ENCODE measurements at places on chromosomes 16 and 17.

- DNase-seq, result no peak
Observed at GRCh38 chr16:1488619-1489018, at the start of gene PTX4. Gene PTX4, minus strand, starts transcription at chr16:1488944. Its CDS starts 35 bp downstream, at chr16:1488909.

DNA sequence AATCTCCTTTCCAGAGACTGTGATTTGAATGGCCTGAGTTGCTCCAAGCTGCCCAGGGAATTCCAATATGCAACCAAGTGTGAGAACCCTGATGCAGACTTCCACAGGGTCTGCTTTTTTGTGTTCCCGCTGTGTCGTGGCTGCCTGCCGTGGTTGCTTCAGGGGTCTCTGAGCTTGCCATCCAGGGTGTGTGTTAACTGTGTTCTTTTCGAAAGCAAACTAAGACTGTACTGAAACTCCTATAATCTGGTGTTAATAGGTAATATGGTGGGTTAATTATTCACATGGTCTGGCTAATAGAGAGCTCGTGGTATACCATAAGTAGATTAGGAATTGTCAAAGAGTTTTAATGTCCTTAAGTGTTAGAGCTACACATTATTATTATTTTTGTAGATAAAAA is 20.7 kb downstream of the UBN1 start:
- DNase-seq, result no peak

GRCh38 chr16:74991593-74992403 is 6.9 kb upstream of the WDR59 start:
- no peak for DNase-seq

DNA sequence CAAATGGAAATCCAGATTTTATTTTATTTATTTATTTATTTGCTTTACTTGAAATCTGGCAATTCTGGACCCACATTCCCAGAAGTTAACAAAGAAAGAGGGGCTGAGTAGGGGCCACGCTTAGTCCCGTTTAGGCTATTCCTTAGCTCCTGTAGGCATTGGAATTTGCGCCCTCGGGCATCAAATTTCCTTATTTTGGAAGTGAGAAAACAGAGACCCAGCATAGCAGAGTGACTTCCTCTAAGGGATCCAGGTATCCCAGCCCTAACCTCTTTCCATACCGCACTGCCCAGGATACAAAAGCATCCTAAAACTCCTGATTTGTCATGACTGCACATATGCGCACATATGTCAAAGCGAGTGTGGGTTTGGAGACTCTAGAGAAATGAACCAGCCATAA is 19.0 kb upstream of the SMG1 start:
- no peak for DNase-seq

DNA sequence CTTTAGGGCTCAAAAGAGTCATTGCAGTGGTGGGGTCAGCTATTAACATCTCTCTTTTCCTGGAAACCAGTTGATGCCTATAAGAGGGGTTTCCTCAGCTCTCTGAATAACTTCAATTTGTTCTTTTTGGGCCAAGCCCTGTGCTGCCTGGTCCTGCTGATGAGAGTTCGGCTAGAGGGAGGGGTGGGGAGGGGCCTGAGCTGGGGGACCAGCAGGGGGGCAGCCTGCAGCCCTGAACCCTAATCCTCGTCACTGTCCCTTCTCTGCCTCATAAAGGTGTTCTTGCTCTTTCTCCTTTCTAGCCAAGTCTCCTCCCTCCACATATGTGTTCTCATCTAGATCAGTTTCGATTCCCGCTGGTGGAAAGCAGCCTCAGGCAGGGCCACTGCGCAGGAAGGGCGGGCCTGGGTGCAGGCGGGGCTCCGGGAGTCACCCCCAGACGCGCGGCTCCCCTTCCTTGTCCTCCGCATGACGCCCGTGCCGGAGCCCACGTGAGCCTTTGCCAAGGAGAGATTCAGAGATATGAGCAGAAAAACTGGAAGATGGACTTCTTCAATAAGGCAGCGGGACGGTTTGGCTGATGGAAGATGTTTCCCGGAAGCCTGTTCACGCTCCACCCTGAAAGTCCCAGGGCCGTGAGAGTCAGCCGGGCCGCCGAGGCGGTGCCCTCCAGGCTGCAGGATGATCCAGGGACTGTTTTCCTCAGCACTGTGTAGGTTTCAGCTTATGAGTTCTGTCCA is 15.0 kb upstream of the RHOT1 start:
- DNase-seq, result peak; percentile 39

GRCh38 chr17:4516735-4517134 is 18.1 kb downstream of the SPNS2 start:
- no peak for DNase-seq

GRCh38 chr17:8332688-8333087 is 7.0 kb upstream of the ODF4 start:
- DNase-seq, result no peak

DNA sequence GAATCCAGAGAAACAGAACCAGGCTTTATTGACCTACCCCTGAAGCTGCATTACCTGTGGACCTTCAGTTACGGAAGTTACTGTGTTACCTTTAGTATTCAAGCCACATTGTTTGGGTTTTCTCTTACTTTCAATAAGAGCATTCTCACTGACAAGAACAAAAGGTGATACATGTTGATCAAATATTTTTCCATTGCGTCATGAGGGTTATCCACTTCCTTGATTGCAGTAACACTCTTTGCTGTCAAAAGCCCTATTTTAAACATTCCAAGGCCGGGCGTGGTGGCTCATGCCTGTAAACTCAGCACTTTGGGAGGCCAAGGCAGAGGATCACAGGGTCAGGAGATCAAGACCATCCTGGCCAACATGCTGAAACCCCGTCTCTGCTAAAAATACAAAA is 28.6 kb upstream of the PAFAH1B1 start:
- DNase-seq, result no peak

DNA sequence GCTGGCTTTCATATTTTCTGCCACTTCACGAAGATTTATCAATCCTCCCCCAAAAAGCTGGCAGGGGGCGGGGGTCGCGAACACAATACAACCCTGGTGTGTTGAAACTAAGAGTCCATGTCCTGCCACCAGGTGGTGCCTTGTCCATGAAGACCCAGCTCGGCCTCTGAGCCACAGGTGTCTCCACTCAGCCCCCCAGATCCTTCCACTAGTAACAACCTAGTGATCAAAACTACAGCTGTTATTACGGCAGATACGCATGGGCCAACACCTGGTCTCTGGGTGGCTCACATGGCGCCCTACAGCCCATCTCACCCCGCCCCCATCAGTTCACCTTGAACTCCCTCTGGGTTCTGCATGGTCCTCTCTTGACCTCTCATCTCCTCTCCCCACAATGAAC is 27.7 kb downstream of the USP7 start:
- no peak for DNase-seq

DNA sequence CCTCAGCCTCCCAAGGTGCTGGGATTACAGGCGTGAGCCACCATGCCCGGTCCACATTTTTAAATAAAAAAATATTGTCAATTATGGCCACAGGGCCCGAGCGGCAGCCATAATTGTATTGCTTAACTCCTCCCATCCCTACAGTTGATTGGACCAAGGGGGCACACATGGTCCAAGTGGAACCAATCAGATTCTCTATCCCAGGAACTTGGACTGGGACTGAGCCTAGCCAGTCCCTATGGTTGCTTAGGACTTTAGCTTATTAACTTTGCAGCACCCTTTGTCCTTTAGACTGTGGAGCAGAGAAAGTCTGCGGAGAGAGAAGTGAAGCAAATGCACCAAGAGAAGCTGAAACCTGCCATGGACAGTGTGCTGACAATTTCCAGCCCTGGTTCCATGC is 5.5 kb upstream of the RDM1 start:
- no peak for DNase-seq

- DNase-seq, result no peak
Observed at GRCh38 chr16:3349175-3349574, 6.5 kb upstream of the OR2C1 start.

DNA sequence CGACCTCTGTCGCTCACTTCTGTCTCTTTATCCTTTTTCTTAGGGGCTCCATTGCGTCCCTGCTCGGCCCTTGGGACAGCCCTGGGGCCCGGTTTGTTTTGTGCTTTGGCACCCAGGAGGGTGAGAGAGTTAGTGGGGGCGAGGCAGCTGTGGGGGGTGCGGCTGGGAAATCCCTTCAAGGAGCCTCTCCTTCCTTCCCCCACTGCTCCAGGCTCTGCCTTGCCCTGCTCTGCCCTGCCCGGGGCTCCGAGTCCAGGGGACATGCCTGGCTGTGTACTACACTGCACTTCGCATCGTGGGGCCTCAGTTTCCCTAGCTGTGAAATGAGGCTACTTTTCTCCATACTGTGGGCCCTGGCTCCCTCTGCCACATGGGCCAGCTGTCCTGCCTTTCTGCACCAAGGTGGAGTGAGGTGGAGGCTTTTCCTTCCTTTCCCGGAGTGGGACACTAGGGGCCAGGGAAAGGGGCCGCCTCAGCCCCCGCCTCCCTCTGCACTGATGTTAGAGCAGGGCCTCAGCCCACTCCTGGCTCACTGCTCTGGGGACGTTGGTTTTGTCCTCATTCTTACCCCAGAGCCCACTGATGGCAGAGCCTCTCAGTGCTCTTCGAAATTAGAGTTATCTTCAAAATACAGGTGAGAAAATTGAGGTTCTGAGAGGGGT is 980 bp downstream of the LLGL1 start:
- no peak for DNase-seq

GRCh38 chr16:47687694-47688093 is 226.6 kb downstream of the PHKB start:
- DNase-seq, result no peak

- DNase-seq, result no peak
Observed at GRCh38 chr16:27728691-27729090, 178.7 kb downstream of the KATNIP start.

- peak; percentile 67 for DNase-seq
Observed at GRCh38 chr17:82351713-82352488, 7.1 kb upstream of the TEX19 start.

DNA sequence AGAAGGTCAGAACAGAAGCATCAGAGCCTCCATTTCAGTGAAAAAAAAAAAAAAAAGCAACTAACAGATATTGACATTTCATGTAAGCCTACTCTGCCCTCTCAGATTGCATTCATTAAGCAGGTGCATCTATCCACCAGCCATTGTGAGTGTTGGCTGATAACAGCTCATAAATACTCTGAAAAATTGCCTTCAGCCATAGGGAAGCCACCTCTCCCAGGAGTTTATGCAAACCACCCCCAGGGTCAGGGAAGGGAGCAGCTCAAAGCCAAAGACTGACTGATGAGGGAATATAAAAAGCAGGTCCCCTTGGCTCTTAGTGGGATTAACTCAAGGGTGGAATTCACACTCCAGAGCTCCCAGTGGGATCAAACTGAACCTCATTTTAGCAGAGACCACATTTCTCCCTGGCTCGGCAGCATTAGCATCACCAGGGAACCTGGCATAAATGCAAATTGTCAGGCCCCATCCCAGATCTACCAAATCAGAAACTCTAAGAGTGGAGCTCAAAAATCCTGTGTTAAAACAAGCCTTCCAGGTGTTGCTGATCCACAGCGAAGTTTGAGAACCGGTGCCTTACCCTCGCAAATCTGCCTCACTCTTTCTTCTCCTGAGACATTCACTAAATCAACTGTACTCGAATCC is 14.2 kb downstream of the APOH start:
- no peak for DNase-seq

DNA sequence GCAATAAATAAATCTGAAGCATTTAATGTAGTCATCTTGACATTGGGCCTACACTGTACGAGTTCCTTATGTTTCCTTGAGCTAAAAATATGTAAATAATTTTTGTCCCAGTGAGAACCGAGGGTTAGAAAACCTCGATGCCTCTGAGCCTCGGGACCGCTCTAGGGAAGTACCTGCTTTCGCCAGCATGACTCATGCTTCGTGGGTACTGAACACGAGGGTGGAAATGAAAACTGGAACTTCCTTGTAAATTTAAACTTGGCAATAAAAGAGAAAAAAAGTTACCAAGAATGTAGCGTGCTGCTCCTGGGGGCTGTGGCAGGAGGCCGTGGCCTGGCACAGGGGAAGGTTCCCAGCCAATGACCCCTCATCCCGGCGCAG is 74.1 kb downstream of the SOCS1 start:
- no peak for DNase-seq

DNA sequence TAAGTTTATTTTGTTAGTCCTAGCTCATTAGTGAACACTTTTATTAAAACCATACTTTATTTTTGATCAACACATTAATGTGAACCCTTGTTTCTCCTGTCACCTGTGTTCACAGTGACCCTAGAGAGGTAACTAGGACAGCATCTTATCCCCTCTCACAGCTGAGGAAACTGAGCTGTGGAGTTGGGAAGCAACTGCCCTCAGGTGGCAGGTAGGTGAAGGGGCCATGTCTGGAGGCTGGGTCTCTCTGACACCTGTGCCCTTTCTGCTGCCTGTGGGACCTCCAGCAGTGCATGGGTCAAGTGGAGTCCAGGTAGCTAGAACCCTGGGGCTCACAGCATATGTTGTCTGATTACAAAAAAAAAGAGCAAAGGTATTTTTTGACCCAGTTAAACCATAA is 22.9 kb upstream of the SLC12A3 start:
- no peak for DNase-seq

GRCh38 chr17:80892900-80893603 is 98.6 kb upstream of the CHMP6 start:
- peak; percentile 30 for DNase-seq
